ENCODE measurements at places on chromosomes 6 and 20. TPM values are rescaled to one million over a fixed set of nuclear protein-coding genes. Genes with fewer than 3 reads are reported as not detected.

The BFSP1 gene
- total RNA-seq, result 0.34 TPM

The BANF2 gene
- total RNA-seq, result not detected

The DAAM2 gene
- 9.8 TPM for total RNA-seq

The GJA10 gene
- not detected for total RNA-seq

The MOXD1 gene
- 4.2 TPM for total RNA-seq

The PRSS35 gene
- total RNA-seq, result not detected

The FUT9 gene
- total RNA-seq, result not detected

The TNF gene
- 0.27 TPM for total RNA-seq

The FERMT1 gene
- 62.0 TPM for total RNA-seq

The FRMD1 gene
- total RNA-seq, result 22.8 TPM

The WFDC12 gene
- total RNA-seq, result not detected

The TP53TG5 gene
- 0.59 TPM for total RNA-seq

The MRPS18B gene
- 55.7 TPM for total RNA-seq

The SEMG1 gene
- total RNA-seq, result 0.14 TPM

The CHRNA4 gene
- total RNA-seq, result not detected

The DEFB129 gene
- not detected for total RNA-seq

The KIF25 gene
- total RNA-seq, result 0.27 TPM

The YTHDF1 gene
- 37.8 TPM for total RNA-seq

The ADGRG6 gene
- total RNA-seq, result 22.6 TPM

The RFX6 gene
- total RNA-seq, result 1.3 TPM

The WFDC10B gene
- total RNA-seq, result not detected

The TMC2 gene
- total RNA-seq, result not detected

The CLVS2 gene
- 0.06 TPM for total RNA-seq

The CST4 gene
- total RNA-seq, result not detected

The OLIG3 gene
- not detected for total RNA-seq

The MOG gene
- total RNA-seq, result not detected

The CD24 gene
- total RNA-seq, result 1,898 TPM

The RSPH4A gene
- 0.27 TPM for total RNA-seq

The TAPBP gene
- total RNA-seq, result 229 TPM

The RIN2 gene
- total RNA-seq, result 72.3 TPM

The SAPCD1 gene
- 3.9 TPM for total RNA-seq

The GMDS gene
- 148 TPM for total RNA-seq

The C4B gene
- total RNA-seq, result 31.2 TPM

The ETV7 gene
- 8.9 TPM for total RNA-seq

Data from left colon (tissue), 2 donors.